Iris pigment epithelial cell (primary cell): ENCODE measurements at places on chromosomes 12 and 14.
A peak's percentile ranks its signal among the peaks of the same experiment; 100 is the strongest.

DNA sequence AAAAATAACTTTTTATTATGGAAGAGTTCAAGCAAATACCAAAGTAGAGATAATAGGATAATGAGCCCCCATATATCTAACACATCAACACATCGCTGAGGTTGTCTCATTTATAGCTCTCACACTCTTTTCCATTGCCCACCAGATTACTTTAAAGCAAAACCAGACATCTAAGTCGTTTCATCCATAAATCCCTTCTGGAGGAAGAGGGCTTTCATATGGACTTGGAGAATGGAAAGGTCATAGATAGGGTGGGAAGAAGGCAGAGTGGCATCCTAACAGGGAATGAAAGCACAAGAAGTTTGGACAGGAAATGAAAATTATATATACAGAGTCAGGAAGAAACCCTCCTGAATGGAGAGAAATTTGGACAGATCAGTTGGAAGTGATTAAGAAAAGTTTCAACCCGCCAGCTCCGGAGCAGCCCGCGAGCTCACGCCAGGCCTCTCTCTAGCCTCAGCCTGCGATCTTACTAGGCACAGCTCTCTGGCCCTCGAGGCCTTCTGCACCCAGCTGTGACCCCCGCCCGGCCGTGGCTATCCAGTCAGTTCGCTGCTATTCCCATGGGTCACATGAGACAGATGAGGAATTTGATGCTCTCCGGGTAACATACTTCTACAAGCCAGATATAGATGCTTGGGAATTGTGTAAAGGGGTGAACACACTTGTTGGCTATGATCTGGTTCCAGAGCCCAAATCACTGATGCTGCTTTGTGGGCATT is 48.4 kb upstream of the NID2 start:
- peak; percentile 26 for DNase-seq

DNA sequence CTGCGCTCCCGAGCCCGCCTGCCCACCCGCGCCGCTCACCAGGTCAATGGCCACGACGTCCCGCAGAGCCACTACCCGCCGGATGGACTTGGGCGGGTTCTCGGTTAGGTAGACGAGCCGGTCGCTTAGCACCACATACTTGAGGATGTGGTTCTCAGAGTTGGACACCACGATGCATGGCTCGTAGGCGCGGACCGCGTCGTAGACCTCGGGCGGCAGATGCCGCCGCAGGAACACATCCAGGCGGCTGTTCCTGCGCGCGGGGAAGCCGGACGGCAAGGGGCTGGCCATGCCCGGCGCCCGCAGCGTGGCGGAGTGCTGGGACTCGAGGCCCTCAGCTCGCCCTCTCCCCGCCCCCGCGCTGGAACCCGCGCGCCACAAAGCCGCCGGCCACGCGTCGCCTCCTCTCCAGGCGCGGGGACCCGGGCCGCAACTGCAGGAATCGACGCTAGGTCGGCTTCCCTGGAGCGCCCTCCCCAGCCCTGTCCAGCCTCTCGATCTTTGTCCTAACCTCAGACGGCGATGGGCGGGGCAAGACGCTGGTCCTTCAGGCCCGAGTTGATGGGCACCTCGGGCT is at the start of gene C12orf56:
C12orf56 (minus strand) TSS at position 484 of the 577 bp plus-strand sequence; CDS start at position 291, 193 bp downstream.
- no peak for DNase-seq

DNA sequence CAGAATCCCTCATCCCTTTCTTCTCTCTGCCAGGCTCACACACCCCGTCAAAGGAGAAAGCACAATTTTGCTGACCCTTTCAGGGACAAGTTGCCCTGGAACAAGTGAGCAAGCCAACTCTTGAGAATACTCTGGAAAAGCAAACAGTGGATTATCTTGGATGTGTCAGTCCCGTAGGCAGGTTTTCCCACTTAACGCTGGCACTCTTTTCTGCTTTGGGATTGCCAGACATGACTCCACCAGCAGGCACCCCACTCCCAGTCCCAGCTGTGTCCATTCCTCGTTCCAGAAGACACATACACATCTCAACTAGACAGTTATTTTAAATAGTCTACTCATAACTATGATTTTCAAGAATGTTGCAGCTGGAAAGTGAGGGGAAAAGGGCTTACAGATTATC is 145.5 kb upstream of the CDKN3 start:
- no peak for DNase-seq

- no peak for DNase-seq
These were observed 1002.5 kb downstream of the AACS start for GRCh38 chr12:126067626-126068329.

- no peak for DNase-seq
These were observed 66.8 kb upstream of the RFLNA start for GRCh38 chr12:124227951-124228711.

DNA sequence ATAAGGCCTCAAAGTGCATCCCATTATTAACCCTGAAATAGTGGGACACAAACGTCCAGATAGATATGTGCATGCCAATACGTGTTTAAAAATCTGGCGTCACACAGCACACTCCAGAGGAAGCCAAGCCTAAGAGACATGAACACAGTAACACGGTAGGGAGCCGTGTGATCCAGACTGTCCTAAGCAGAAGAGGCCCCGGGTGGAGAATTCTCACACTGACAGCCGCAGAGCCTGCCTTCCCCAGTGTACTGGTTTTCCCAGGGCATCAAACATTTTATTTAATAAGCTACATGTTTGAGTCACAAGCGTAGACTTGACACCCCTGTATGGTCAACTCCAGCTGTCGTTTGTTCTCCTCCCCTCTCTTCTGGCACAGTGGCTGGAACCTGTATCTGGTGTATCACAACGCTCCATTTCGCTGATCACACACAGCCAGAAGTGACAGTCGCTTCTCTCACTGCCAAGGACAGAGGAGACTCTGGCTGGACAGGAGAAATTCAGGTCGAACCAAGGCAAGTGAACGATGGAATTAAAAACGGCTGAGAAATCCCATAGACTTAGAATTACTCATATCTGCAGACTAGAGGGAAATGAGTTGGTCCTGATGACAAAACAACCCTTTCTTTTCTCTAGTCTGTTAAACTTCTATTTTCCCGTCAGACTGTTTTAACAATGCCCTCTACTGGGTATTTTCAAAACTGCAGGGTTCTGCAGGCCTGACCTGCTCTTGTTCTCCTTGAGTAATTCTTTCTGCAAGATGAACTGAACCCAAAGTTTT is 359.9 kb downstream of the RGS6 start:
- DNase-seq, result peak; percentile 38

GRCh38 chr14:84969501-84969900 is 560.4 kb upstream of the FLRT2 start:
- no peak for DNase-seq

GRCh38 chr14:61145034-61145902 is 135.9 kb downstream of the TMEM30B start:
- peak; percentile 96 for DNase-seq

GRCh38 chr14:61610900-61611299 is 84.4 kb upstream of the HIF1A start:
- DNase-seq, result no peak

GRCh38 chr12:57459750-57460467 is at the start of gene GLI1:
Gene GLI1, plus strand, starts transcription at chr12:57459785. Its CDS starts 3,907 bp downstream, at chr12:57463692.
- DNase-seq, result no peak

GRCh38 chr12:29309320-29309902 is 71.6 kb downstream of the ERGIC2 start:
- peak; percentile 33 for DNase-seq

- no peak for DNase-seq
These were observed 175.8 kb downstream of the PHETA1 start for GRCh38 chr12:111193067-111193466.

DNA sequence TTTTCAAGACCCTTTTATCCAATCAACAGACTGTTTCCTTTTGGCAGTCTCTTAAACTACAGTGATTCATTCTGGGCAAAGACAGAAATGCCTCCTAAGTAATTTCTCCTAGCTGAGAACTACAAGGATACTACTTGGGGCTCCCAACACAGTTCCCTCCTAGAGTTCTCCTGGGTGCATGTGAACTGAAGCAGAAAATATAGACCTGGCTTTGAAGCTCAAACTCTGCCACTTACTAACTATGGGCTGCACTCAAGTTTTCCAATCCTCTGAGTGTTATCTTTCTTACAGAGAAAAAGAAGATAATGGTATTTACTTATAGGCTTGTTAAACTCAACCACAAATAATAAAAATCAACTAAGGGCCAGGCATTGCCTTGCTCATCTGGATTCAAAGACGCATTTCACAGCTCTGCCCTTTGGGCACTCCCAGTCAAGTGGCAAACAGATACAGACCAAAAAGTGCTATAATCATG is 97.6 kb downstream of the EFCAB11 start:
- DNase-seq, result peak; percentile 49

DNA sequence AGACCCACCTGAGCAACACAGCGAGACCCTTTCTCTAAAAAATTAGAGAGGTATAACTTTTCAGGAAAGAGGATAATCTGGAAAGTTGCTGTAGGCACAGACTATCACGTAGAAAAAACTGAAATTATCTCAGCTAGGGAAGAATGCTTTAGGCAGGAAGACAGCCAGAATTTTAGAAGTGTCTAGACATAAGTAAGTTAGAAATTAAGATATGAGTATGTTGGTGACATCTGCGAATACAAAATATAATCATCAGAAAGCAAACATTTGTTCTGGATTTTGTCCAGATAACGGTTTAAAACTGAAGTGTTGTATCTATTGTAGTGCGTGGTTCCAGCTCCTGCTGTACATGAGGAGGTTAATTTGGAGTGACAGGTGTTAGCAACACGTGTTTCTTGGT is 123.2 kb downstream of the FBXL14 start:
- DNase-seq, result peak; percentile 25

DNA sequence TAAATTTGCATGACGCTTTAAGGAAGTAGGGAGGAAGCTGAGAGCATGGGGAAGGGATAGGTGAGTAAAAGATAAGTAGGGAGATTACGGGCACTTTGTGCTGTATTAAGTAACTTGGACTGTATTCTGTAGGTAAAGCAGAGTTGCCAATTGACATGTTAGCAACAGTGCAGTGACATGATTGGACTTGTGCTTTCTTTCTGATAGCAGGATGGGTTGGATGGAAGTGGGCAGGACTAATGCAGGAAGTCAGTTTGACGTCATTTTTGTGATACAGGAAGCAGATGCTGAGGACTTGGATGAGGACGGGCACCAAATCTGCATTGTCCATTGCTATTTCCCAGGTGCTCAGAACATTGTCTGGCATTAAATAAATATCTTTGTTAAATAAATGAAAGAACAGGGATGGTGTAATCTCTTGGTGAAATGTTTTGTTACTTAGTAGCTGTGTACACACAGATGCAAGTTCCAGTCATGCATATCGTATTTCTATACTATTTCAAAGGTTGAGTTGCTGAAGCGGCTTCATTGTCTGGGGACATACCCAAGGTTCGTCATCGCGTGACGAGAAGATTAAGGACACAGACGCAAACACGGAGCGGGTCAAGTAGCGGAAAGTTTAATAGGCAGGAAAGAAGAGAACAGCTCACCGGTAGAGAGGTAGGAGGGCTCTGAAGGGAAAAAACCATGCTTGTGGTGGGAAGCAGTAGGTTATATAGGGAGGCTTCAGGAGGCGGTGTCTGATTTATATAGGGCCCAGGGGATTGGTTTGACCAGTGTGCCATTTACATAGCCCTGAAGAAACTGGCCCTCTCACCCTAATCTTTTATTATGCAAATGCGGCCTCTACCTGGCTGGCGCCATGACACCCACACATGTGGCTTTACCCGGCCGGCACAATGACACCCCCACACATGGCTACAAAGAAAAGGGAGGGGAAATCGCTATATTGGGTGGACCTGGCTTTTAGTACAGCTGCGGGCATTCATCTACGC is 30.7 kb downstream of the GUCY2C start:
- DNase-seq, result no peak

DNA sequence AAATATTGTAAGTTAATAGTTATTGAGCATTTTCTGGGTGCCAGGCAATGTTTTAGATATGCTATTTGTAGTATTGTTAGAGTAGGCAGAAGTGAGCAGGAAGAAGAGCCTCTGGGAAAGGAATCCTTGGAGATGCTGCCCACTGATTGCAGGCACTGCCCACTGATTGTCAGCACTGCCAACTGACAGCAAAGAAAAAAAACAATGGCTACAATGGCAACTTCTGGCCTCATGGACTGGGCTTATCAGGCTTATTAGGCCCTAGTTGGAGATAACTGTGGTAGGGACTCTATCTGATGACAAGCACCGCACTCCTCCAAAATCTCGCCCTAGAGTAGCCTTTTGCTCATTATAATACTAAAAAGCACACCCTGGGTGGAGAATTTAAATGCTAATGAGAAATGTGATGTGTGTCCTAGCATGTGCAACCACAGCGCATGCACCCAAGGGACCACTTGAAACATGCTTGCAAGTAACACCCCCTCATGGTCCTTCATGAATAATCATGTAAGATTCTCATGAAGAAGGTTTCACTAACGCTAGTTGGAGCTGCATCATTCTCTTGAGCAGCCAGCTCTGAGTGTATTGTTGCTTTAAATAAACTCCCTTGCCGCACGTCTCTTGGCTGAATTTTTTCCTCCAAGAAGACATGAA is 103.5 kb upstream of the PPP4R3A start:
- no peak for DNase-seq

- no peak for DNase-seq
These were observed 160.6 kb downstream of the MON2 start for GRCh38 chr12:62627181-62627580.

DNA sequence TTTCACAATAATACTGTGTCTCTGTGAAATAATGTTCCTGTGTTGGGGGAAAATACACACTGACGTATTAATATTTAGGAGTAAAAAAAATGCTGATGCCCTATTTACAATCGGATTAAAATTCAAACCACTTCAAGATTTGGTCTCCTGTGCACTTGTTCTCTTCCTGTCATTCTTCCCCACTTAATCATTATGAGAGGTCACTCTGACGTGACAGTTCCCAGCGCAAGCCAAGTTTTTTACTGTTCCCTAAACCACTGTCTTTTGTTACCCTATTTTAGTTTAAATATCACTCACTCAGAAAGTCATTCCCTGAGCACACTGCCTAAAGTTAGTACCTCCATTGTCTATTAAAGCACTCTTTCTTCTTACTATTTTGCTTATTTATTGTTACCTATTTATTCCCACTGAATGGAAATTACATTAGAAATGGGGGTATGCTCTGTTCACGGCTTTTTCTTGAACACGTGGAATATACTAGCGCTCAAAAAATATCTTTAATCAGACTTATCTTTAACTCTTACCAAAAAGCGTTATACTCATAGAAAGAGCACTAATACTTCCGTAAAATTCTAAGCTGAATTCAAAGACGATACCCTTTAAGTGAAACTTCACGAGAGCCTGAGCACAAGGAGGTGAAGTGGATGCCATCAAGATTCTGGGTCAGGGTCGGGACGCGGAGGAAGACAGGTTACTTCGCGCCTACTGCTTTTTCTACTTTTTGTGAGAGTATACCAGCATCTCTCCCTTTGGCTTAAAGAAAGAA is 670 bp upstream of the PSMA3 start:
- peak; percentile 30 for DNase-seq

DNA sequence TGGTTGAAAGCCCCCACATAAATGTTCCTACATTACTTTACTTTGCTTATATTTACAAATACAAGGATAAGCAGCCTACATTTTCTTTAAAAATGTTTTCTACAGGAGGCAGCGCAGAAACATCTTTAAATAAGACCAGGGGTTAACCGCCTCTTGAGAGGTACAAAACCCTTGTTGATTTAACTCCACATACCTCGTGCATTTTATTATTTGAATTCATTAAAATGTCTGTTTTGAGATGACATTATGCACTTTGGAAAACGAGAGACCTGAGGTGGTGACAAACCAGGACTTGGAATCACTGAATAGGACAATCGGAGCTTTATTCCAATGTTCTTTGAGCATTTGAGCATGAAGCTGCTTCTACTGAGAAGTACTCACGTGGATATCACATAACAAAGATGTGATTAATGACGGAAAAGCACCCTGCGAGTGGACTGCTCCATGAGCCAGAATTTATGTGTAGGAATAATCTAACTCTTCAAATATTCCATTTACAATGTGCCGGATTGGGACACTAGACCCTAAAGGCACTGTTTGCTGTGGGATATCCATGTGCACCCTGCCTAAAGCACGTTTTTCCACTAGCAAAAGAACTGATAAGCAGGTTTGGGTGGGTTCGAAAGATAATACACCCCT is 746 bp upstream of the DUSP16 start:
- DNase-seq, result no peak
